ENCODE measurements at places on chromosomes 13 and 19.
A peak's percentile ranks its signal among the peaks of the same experiment; 100 is the strongest.

DNA sequence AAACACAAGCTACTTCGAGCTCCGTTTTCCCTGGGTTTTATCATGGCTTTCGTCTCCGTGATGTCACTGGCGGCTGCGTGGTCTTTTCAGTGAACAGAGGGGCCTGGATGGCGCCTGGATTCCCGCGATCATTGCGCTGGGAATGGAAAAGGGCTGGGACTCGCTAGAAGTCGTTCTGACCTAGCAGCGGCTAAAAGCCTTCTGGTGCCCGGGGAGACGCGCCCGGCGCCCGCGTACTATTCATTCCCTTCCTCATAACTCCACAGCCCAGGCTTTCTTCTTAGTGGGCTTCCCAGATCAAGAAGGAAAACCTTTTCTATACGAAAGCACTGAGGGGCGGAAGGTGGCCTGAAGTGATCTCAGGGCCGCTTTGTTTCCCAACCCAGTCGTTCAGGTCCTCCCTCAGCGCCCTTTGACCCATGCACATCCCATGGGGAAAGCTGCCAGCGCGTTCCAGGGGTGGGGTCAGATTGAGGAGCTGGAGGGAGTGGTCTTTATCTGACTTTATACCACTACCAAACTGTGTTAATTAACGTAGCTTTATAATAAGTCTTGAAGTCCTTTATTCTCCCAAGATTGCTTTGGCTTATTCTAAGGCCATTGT lies 96.6 kb downstream of the ELF1 start:
- no peaks in the 10 kb centered on the region for H3K27me3 ChIP-seq
- no peaks in the 10 kb centered on the region for H3K4me1 ChIP-seq

GRCh38 chr13:22874839-22875238 lies 305.9 kb upstream of the SGCG start:
- no peaks in the 10 kb centered on the region for H3K36me3 ChIP-seq
- H3K4me1 ChIP-seq = no peaks in the 10 kb centered on the region
- no peak overlapping the region for H3K4me3 ChIP-seq
- no peaks in the 10 kb centered on the region for H3K27me3 ChIP-seq

DNA sequence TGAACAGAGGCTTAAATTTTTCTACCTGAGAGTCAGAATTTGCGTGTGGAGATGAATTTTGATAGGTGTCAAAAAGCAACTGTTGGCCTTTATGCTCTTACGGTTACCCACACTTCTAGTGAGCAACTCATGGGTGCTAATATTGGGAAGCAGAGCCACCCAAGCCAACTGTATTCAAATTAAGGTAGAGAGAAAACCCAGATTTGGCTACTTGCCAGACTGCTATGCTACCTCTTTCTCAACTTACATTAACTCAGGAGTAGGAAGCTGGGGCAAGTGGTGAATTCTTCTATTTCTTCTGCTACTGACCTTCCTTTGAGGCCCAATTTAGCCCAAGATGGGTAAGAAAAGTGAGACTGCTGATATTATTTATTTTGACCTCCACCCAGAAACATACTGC lies 83.9 kb downstream of the OLFM4 start:
- H3K27me3 ChIP-seq = no peaks in the 10 kb centered on the region
- H3K36me3 ChIP-seq = no peaks in the 10 kb centered on the region
- no peak overlapping the region for H3K27ac ChIP-seq
- H3K4me1 ChIP-seq = no peaks in the 10 kb centered on the region

DNA sequence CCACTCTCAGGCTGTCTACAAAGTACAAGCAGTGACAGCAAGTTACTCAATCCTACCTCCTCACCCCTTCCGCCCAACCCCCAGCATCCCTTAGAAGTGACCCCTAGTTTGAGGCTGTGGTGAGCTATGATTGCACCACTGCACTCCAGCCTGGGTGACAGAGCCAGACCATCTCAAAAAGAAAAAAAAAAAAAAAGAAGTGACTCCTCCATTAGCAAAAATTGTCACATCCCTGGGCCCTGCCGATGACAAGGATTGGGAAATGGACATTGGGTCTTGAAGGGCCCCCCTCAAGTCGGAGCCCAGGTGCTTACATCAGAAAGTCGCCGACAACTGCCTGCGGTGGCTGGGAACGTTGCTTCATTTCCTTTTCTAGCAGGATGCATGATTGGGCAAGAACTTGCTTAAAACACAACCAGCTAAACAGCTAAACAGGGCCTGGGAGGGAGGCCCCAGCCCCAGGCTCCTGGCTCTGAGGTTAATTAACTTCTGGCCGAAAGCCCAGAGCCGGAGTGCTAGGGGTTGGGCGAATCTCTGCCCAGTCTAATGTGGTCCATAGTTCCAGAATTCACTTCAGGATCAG lies 15.3 kb downstream of the RAB3D start:
- H3K4me1 ChIP-seq = no peaks in the 10 kb centered on the region
- H3K27ac ChIP-seq = peak overlapping the region; percentile 75
- DNase-seq = peak; percentile 94
- H3K27me3 ChIP-seq = no peaks in the 10 kb centered on the region
- H3K4me3 ChIP-seq = no peak overlapping the region

GRCh38 chr13:89982407-89983095 lies 1364.9 kb upstream of the MIR17HG start:
- DNase-seq = no peak
- H3K36me3 ChIP-seq = no peaks in the 10 kb centered on the region
- no peak overlapping the region for H3K4me3 ChIP-seq
- H3K27me3 ChIP-seq = no peaks in the 10 kb centered on the region
- H3K27ac ChIP-seq = no peak overlapping the region
- H3K4me1 ChIP-seq = no peaks in the 10 kb centered on the region

DNA sequence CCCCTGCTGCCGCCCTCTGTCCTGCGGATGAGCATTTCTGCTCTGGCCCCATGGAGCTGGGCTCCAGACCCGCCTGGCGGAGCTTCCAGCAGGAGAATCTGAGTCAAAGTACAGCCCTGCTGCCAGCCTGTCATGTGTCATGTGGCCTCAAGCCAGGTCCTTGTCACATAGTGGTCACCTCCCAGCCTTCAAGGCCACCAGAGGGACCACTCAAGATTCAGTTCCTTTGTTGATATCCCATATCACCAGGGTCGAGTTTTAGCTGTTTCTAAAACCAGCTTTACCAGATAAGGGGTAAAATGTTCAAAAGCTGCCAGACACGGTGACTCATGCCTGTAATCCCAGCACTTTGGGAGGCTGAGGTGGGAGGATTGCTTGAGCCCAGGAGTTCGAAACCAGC lies 13.4 kb downstream of the THOP1 start:
- H3K4me3 ChIP-seq = no peak overlapping the region
- H3K27ac ChIP-seq = peak overlapping the region; percentile 85
- DNase-seq = peak; percentile 72
- H3K27me3 ChIP-seq = no peaks in the 10 kb centered on the region

GRCh38 chr19:58325311-58326022 lies 1.3 kb upstream of the ZSCAN22 start:
- H3K4me3 ChIP-seq = peak overlapping the region; percentile 78
- H3K36me3 ChIP-seq = no peaks in the 10 kb centered on the region
- H3K4me1 ChIP-seq = no peaks in the 10 kb centered on the region
- H3K27me3 ChIP-seq = no peaks in the 10 kb centered on the region
- no peak for DNase-seq

DNA sequence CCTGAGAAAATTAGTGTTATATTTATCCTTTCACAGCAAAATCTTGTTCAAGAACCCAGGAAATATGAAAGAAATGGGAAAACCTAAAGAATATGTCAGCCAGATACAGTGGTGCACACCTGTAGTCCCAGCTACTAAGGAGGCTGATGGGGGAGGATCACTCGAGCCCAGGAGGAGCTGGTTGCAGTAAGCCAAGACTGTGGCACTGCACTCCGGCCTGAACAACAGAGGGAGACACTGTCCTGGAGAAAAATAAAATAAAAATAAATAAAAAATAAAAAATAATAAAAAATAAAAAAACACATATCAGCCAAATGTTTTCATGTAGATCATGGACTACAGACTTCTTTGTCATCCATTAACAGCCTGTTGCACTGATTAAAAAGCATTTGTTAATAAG lies 244.8 kb upstream of the KLHL1 start:
- no peak overlapping the region for H3K27ac ChIP-seq
- no peaks in the 10 kb centered on the region for H3K4me1 ChIP-seq
- H3K27me3 ChIP-seq = no peaks in the 10 kb centered on the region

DNA sequence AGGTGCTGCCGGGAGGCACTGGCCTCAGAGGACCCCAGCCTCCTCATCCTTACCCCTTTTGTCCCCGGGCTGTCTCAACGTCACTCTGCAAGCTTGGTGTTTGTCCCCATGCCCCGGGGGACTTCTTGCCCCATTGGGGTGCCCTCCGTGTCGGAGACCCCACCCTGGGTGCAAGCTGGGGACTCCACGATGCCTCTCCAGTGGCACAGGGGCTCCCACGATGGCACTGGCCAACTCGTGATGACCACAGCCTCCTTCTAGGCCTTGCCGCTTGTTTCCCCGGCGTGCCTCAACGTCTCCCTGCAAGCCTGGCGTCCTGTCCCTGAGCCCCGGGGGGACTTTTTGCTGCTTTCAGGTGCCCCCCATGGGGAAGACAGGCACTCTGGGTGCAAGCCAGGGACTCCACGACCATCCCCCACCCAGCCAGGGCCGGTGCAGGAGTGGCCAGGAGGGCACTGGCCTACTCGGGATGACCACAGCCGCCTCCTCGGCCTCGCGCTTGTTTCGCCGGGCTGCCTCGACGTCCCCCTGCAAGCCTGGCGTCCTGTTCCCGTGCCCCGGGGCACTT lies 237.0 kb downstream of the TUBA3C start:
- no peaks in the 10 kb centered on the region for H3K36me3 ChIP-seq
- H3K27ac ChIP-seq = no peak overlapping the region
- H3K4me1 ChIP-seq = no peaks in the 10 kb centered on the region
- DNase-seq = no peak

- no peak overlapping the region for H3K4me3 ChIP-seq
- DNase-seq = no peak
- H3K27ac ChIP-seq = no peak overlapping the region
- peaks cover 5% of the 10 kb centered on the region for H3K4me1 ChIP-seq
- no peaks in the 10 kb centered on the region for H3K36me3 ChIP-seq
Measured at GRCh38 chr19:20928371-20928770, 5.3 kb downstream of the ZNF85 start.

Data from right atrium auricular region (tissue), 2 donors.